NCI-H2029 treated with DMSO at 0.1 percent for 48 hours (cell line): ENCODE measurements at places on chromosomes 4 and X.
A peak's percentile ranks its signal among the peaks of the same experiment; 100 is the strongest.

DNA sequence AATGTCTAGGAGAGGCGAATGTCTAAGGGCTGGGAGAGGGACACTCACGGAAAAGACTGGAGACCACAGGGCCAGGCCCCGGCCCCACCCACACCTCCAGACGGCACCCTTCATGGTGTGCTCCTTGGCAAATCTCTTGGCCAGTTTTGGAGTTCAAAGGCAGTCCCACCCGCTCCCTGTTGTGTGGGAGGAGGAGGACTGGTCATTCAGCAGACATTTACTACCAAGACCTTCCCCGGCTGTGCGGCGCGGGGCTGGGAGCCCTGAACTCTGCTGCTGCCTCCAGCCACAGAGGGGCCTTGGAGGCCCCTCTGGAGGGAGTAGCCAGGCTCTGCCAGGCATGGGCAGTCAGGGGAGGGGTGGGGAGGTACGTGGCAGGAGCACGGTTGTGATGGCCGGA is 8.7 kb upstream of the TBC1D14 start:
- no peak for DNase-seq

DNA sequence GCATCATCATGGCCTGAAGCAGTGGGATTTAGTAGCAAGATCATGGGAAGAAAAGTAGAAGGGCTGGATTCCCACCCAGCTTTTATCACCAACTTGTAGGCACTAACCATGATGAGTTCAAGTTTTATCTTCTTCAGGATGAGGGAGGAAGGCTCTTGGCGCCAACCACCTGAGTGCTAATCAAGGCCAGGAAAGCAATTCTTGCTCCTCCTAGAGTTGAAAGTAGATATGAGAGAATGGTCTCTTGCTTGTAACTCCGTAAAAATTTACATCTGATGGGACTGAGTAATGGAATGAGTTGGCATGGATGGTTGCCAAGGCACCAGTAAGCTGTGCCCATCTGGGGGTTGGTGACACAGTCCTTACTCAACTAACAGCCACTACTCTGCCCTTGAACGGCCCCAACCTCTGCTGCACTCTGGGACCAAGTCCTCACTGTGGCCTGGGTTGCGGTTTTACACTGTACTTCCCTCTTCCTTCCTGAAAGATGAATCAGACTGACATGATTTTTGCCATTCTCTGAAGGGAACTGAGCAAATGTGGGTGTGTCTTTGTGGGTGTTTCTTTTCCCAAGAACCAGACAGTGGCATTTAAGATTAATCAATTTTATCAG is 39.4 kb upstream of the NDP start:
- no peak for DNase-seq

GRCh38 chr4:74426101-74426500 is 18.8 kb upstream of the AREG start:
- no peak for DNase-seq

- no peak for DNase-seq
Observed at GRCh38 chr4:177313263-177313662, 3.6 kb downstream of the NEIL3 start.

- DNase-seq, result no peak
Observed at GRCh38 chrX:105646592-105647372, 175.6 kb upstream of the NRK start.

GRCh38 chrX:7316280-7316679 is 168.3 kb upstream of the PUDP start:
- no peak for DNase-seq

DNA sequence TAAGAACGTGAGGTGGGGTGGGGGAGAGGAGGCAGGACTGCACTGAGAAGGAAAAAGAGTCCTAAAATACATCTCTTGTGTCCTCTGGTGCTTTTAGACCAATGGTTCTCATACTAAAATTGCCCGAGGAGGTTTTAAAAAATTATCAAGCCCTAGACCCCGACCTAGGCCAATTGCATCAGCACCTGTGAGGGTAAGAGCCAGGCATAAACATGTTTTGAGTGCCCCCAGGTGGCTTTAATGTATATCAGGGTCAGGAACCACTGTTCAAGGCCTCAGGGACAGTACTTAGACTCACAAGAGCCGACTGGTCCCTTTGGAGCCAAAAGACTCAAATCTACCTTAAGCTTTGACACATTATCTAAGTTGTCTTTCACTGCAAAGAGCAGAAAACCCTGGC is 37.5 kb upstream of the TMEM150C start:
- DNase-seq, result peak; percentile 13

DNA sequence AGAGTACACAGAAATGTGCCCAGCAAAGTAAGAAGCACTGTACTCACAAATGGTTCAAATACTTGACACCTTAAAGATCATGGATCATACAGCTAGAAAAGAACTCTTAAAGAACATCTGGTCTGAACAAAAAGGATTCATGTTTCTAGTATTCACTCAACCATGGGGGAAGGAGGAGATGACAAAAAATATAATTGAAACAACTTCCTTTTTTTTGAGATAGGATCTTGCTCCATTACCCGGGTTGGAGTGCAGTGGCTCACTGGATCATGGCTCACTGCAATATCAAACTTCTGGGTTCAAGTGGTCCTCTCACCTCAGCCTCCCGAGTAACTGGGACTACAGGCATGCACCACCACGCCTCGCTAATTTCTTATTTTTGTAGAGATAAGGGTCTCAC is 6.0 kb downstream of the DHX15 start:
- no peak for DNase-seq

DNA sequence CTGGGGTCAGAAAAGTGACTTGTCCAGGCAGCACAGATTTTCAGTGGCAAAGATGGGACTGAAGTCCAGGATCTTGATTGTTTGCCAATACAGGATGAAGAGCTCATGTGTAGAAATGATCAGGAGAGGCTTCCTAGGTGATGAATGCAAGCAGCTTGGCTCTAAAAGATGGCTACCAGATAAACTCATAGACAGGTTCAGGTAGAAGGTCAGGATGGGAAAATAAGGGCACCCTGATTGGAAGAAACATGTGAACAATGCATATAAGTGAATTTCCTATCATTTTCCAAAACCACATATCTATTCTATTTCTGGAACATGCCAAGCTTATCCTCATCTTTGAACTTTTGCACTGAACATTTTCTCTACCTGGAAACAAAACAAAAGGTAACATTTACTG is 87.7 kb downstream of the FAM13A start:
- DNase-seq, result no peak

- no peak for DNase-seq
Observed at GRCh38 chrX:149462849-149463248, 42.3 kb downstream of the IDS start.
